Activated naive CD8-positive, alpha-beta T cell treated with anti-CD3 and anti-CD28 coated beads, Interleukin-2, amount 50 U/mL, for 24 hours (primary cell): ENCODE measurements at places on chromosomes 2 and 18.

GRCh38 chr2:140759426-140760156 lies 1371.2 kb downstream of the LRP1B start:
- H3K4me3 ChIP-seq = no peak overlapping the region
- H3K4me1 ChIP-seq = no peaks in the 10 kb centered on the region
- DNase-seq = no peak

GRCh38 chr2:26276484-26277227 lies 31.9 kb downstream of the HADHB start:
- H3K4me3 ChIP-seq = no peak overlapping the region
- no peaks in the 10 kb centered on the region for H3K27me3 ChIP-seq
- no peak for DNase-seq

- no peak overlapping the region for H3K27ac ChIP-seq
- no peaks in the 10 kb centered on the region for H3K27me3 ChIP-seq
- H3K4me3 ChIP-seq = no peak overlapping the region
- H3K36me3 ChIP-seq = peaks cover 15% of the 10 kb centered on the region
Measured at GRCh38 chr2:233486778-233487552, 79.6 kb downstream of the USP40 start.

- no peak overlapping the region for H3K4me3 ChIP-seq
- no peak for DNase-seq
- no peak overlapping the region for H3K27ac ChIP-seq
- H3K4me1 ChIP-seq = peaks cover 14% of the 10 kb centered on the region
- no peaks in the 10 kb centered on the region for H3K27me3 ChIP-seq
- peaks cover 3% of the 10 kb centered on the region for H3K36me3 ChIP-seq
Measured at GRCh38 chr2:127530245-127531140, 4.2 kb upstream of the IWS1 start.

DNA sequence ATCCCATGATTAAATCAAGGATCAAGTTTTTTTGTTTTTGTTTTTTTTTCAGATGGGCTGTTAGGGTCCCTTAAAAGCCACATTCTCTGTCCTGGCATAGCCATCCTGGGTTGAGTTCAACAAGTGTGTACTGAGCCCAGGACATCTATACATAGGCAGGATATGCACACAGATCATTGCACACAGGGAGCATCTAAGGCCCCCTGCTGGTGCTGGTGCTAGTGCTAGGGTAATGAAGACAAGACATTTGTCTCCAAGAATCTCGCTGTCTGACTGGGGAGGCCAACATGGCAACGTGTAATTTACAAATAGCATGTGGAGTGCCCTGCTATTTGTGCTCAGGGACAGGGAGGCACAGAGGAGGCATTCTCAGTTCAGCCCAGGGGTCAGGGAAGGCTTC lies 124.5 kb downstream of the VAPA start:
- no peaks in the 10 kb centered on the region for H3K36me3 ChIP-seq
- peaks cover 8% of the 10 kb centered on the region for H3K27me3 ChIP-seq
- DNase-seq = no peak
- H3K27ac ChIP-seq = no peak overlapping the region
- H3K4me3 ChIP-seq = no peak overlapping the region

GRCh38 chr2:232889876-232890401 lies 19.9 kb downstream of the SNORC start:
- DNase-seq = no peak
- H3K4me1 ChIP-seq = no peaks in the 10 kb centered on the region
- H3K36me3 ChIP-seq = no peaks in the 10 kb centered on the region
- no peak overlapping the region for H3K27ac ChIP-seq

GRCh38 chr18:78798402-78799175 lies 181.0 kb upstream of the SALL3 start:
- no peak for DNase-seq
- H3K4me3 ChIP-seq = no peak overlapping the region
- no peaks in the 10 kb centered on the region for H3K36me3 ChIP-seq
- no peaks in the 10 kb centered on the region for H3K27me3 ChIP-seq
- H3K27ac ChIP-seq = no peak overlapping the region

DNA sequence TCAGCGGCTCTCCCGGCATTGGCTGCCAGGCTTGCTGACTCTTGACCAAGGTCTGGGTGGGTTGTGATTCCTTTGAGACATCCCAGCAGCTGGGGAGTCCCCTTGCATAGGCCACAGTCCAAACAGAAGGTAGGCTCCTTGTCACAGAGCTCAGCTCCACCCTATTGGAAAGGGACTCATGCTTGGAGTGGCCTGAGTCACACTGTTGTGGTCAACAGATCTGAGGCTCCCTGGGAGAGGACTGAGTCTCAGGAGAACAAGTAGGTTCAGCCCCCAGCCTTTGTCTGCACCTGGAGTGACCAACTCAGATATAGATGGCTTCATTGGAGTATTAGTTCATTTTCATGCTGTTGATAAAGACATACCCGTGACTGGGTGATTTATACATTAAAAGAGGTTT lies 32.1 kb upstream of the SH3BP4 start:
- no peak overlapping the region for H3K27ac ChIP-seq
- peaks cover 4% of the 10 kb centered on the region for H3K27me3 ChIP-seq
- no peak for DNase-seq
- no peak overlapping the region for H3K4me3 ChIP-seq
- no peaks in the 10 kb centered on the region for H3K4me1 ChIP-seq

- peaks cover 8% of the 10 kb centered on the region for H3K4me1 ChIP-seq
- no peak overlapping the region for H3K4me3 ChIP-seq
- H3K27me3 ChIP-seq = no peaks in the 10 kb centered on the region
- peaks cover 33% of the 10 kb centered on the region for H3K36me3 ChIP-seq
Measured at GRCh38 chr2:58073751-58074150, 27.1 kb downstream of the VRK2 start.

DNA sequence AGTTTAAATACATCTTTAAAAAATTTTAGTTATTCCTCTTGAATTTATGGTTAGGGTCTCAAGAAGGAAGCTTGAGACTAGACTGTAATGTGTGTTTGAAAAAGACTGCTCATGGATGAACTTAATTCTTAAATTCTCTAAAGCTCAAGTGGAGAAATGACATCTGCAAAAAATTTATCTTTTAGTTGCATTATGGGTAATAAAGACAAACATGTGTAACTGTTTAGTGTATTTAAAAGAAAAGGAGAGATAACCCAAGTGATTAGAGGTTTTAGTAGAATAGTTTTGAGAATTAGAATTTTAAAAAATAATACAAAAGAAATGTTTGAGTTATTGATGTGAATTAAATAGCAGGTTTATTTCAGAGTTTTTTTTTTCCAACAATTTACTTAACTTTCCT lies 36.7 kb downstream of the GALNT1 start:
- peaks cover 24% of the 10 kb centered on the region for H3K4me1 ChIP-seq
- H3K27me3 ChIP-seq = no peaks in the 10 kb centered on the region
- no peaks in the 10 kb centered on the region for H3K36me3 ChIP-seq
- DNase-seq = no peak

DNA sequence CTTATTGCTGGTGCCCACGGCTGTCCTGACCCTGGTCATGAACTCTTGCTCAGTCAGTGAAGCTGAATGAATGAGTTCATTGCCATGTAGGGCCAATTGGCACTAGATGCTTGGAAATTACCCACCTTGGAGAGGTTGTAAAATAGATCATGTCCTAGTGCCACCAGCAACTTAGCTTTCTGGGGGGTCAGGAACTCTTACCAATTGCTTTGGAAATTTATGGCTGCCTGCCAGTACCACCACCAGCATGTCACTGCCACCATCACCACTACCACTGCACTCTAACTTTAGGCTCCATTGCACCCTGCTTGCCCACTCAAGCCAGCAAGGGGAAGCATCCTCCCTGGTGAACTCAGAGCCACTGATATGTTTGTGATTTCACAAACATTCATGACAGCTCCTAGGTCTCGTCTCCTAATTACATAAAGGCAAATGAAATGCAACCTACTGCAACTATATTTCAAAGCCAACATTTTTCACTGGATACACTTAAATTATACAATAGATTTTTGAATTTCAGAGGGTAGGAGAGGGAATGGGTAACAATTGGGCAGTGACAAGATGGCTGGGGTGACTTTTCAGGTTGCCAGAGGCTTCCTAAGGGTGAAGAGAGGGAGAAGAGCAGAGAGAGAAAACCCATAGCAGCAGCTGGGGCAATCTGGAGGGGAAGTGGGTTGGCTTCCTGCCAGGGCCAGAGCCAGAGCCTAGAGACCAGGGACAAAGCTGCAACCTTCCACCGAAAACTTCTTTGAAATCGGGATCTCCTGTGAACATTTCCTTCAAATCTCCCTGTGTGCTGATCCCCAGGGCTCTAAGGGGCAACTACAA lies 3.5 kb upstream of the EMILIN1 start:
- peak overlapping the region; percentile 30 for H3K27ac ChIP-seq
- peaks cover 57% of the 10 kb centered on the region for H3K4me1 ChIP-seq
- H3K4me3 ChIP-seq = peak overlapping the region; percentile 36
- no peaks in the 10 kb centered on the region for H3K27me3 ChIP-seq
